Central memory CD4-positive, alpha-beta T cell (primary cell): ENCODE measurements at places on chromosomes 6 and 20.

DNA sequence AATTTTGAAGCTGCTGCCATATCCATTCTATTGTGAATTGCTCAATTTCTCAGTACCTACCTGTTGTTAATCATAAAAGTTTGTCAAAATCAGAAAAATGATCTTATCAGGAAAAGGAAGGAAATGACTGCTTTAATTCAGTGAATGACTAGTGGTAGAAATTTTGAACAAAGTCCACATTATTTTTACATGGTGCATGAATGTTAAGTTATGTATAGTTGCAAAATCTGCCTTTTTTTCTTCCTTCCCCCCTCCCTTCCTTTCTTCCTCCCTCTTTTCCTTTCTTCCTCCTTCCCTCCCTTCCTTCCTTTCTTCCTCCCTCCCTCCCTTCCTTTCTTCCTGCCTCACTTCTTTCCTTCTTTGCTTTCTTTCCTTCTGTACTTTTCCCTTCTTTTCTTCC, 127.1 kb upstream of the TSHZ2 start:
- no peak for DNase-seq

- DNase-seq = no peak
Measured at GRCh38 chr6:28922004-28922820, 1.6 kb downstream of the TRIM27 start.

GRCh38 chr6:4359108-4359730, 223.8 kb upstream of the ECI2 start:
- no peak for DNase-seq

DNA sequence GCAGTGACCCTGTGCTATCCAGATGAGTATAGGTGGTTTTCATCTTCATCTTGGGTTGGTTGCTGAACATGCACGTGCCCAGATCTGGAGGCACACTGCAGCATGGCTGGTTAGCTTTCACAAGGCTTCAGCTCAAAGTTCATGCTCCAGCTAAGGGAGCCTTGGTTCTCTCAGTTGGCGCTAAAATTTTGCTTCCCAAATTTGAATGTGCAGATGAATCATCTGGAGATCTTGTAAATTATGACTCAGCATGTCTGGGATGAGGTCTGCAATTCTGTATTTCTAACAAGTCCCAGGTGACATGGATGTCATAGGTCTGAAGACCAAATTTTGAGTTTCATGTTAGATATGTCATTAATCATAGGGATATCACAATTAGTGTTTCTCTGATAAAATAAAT, 230.8 kb downstream of the FOXA2 start:
- DNase-seq = no peak

DNA sequence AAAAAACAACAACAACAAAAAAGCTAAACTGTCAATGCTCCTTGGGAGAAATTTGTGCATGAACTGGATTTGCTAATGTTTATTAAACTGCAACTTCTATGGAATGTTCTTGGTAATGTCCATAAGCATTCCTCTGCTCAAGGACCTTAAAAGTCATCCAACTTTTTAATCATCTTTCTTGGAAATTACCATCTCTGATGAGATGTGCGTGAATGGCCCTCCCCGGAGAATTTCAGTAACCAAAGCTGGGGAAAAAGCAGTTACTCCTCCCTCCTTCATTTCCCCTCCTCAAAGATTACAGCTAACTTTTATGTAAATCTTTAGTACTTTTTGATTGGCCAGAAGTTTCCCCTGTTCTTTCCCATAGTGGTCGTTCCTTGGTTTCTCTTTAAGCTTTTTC, 5.2 kb downstream of the TBCC start:
- DNase-seq = no peak

GRCh38 chr6:56292505-56293181, 45.3 kb upstream of the COL21A1 start:
- no peak for DNase-seq

DNA sequence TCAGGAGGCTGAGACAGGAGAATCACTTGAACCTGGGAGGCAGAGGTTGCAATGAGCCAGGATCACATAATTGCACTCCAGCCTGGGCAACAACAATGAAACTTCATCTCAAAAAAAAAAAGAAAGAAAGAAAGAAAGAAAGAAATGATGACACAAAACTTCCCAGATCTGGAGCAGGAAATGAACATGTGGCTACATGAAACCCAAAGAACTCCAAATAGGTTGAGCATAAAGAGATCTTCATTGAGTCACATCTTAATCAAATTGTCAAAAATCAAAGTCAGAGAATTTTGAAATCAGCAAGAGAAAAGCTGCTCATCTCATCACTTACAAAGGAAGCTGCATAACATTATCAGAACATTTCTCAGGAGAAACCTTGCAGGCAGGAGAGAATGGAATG, 247.0 kb downstream of the IBTK start:
- no peak for DNase-seq

- DNase-seq = no peak
Measured at GRCh38 chr6:13299403-13299821, 28.9 kb downstream of the TBC1D7 start.

DNA sequence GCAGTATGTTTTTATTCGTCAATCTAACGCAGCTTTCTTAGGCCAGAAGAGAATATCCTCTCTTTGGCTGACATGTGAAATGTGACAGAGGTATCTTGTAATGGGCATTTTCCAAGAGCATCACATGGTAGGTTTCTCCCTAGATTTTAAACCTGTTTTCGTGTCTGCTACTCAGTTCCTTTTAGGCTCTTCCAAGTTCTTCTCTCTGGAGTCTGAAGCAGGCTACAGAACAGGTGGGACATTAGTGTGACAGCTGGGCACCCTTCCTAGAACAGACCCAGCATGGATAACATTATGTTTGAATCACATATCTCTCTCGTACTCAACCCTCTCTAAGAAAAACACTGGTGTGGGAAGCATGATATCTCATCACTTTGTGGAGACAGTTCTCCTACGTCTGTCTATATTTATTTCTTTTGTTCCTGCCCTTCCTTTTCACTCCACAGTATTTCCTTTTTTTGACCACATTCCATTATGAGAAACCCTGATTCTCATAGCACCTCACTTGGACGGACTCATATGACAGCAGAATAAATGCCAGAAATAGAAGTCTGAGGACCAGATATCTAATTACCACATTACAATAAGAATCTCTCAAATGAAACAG, 263.4 kb downstream of the NKAIN2 start:
- no peak for DNase-seq

GRCh38 chr6:78611102-78611620, 256.2 kb upstream of the IRAK1BP1 start:
- DNase-seq = no peak

- DNase-seq = no peak
Measured at GRCh38 chr6:139242457-139243240, 49.1 kb downstream of the TXLNB start.

GRCh38 chr20:53502820-53503219, 90.8 kb downstream of the ZNF217 start:
- no peak for DNase-seq

- no peak for DNase-seq
Measured at GRCh38 chr6:135884136-135884535, 32.6 kb downstream of the PDE7B start.

GRCh38 chr20:33812908-33813462, 1.8 kb downstream of the CHMP4B start:
- DNase-seq = no peak

- DNase-seq = peak; percentile 4
Measured at GRCh38 chr6:111173946-111174345, 86.6 kb downstream of the SLC16A10 start.

DNA sequence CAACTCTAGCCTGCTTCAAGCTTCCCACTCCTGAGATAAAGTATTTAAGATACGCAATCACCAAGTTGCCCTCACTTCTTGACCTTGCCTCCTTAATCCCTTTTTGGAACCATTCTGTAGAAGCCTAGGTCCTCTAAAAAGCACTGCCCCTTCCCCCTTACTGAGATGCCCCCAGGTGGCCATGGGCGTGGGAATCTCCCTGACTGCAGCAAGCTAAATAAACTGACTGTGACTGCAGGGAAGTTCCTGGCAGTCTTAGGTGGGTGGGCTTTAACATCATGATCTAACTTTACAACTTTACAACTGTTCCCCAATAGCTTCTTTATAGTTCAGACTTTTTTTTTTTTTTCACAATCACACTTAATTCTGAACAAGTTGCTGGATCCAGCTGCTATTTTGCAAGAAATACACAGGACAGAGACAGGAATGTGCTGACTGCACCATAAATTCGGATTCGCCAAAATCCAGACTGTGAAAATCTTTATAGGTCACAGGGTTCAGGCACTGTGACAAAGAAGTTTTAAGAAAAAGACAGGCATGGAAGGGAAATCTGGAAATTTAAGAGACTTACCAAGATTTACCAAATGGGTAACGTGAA, 344.2 kb upstream of the SULF2 start:
- no peak for DNase-seq

DNA sequence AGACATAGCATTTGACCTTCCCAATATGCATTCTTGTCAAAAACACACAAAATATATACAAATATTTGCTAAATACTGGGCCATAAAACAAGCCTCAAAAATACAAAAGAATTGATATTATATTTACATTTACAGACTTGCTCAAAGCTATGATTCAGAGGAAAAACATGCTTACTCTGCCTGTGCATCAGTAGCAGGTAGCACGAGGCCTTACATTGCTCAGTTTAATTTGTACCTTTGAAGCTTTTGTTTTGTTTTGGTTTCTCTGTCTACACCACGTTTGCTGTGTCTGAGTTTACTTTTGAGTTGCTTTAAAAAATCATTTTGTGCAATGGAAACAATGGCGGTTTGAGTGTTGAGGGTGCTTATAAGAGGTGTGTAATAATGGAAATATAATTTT, 99.3 kb downstream of the PHF3 start:
- DNase-seq = no peak

DNA sequence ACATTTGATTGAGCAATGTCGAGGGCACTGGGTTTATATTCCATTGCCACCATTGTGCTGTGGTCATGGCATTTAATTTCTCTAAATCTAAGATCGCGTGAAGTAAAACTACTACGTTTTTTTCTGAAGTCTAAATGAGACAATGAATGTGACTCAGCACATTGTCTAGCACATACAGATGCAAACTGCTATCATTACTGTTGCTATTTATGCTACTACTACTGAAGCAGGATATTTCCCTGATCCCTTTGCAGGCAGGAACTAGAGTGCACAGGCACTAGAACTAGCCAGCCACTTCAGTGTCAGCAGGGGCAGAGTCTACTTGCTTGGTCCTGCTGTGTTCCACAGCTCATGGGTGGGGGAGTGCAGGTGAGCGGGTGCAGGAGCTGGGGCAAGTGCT, 449.7 kb downstream of the CDKAL1 start:
- DNase-seq = no peak

DNA sequence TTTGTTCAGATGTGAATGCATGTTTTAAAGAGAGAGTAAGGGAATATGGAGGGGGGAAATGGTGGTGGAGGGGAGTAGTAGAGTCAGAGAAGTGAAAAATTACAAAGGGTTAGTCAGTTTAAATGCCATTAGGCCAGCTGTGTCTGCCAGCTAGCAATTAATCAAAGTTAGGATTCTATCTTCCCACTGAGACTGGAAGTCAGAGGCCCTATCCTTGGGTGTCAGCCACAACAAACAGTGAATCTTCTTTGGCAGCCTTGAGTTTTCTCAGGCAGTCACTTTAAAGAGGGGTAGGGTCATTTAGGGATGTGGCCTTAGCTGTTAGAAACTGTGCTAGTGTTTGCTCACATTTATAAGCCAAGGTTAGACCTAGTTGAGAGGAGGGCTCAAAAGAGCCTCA, 120.5 kb upstream of the BTBD3 start:
- no peak for DNase-seq

DNA sequence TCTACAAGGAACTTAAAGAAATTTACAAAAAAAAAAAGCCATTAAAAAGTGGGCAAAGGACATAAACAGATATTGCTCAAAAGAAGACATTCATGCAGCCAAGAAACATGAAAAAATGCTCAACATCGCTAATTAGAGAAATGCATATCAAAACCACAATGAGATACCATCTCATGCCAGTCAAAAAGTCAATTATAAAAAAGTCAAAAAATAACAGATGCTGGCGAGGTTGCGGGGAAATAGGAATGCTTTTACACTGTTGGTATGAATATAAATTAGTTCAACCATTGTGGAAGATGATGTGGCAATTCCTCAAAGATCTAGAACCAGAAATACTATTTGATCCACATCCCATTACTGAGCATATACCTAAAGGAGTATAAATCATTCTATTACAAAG, 411.9 kb upstream of the MARCKS start:
- DNase-seq = no peak

GRCh38 chr6:53313784-53314400, 34.9 kb downstream of the ELOVL5 start:
- no peak for DNase-seq

GRCh38 chr6:26224940-26225847, 138.0 kb downstream of the HFE start:
- no peak for DNase-seq

DNA sequence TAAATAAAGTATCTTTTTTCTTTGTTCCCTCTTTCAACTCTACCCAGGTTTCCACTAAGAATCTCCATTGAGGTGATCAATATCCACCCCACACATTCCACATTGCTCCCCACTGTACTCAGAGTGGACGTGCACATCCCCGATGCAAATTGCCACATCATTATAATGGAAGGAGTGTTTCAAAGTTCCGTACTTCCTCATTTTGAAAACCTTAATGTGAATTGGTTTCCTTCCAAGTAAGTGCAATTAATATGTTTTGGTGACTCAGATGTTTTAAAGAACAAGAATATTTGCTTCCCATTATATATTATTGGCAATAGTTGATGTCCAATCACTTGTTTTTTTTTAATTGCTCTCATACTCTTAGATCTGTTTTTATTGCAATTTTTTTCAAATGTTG, 463.6 kb downstream of the HACE1 start:
- no peak for DNase-seq

DNA sequence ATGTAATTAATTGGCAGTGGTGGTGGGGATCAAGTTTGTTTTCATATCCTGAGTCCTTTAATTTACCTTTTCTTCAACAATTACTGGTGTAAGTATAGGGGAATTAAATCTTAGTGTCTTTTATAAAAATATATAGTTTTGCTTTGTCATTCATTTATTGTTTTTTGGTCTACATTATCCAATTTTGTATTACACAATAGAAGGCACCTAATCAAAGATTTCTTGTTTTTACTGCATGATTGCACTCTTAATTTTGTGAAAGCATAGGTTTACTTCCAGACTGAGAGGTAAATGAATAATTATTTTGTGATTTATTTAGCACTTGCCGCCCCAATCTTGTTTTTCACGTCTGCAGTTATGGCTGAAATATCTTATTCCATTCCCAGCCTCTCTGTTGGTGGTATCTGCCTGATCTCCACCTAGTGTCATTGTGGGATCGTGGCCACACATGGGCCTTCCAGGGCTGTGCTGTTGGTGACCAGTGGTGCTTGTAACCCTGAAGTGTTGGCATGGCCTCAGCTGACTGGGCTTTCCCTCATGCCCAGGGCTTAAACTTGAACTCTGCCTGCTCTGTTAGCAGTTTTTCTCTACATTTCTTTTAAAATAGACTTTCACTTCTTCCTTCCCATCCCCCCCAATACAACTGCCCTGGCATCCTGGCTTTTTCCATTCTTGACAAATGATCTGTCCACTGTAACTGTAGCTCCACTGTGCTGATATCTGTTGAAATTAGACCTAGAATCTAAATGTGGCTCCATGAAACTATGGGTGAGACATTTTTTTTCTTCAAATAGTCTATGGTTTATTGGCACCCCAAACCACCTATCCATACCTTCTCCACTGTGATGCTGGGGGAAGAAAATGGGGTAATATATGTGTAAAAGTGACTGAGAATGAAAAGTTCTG, 24.8 kb downstream of the E2F3 start:
- no peak for DNase-seq
